Stimulated activated CD4-positive, alpha-beta T cell treated with anti-CD3 and anti-CD28 coated beads, Interleukin-4, amount 100 ng/mL, for 1 hour (primary cell): ENCODE measurements at places on chromosomes 7 and 10.

DNA sequence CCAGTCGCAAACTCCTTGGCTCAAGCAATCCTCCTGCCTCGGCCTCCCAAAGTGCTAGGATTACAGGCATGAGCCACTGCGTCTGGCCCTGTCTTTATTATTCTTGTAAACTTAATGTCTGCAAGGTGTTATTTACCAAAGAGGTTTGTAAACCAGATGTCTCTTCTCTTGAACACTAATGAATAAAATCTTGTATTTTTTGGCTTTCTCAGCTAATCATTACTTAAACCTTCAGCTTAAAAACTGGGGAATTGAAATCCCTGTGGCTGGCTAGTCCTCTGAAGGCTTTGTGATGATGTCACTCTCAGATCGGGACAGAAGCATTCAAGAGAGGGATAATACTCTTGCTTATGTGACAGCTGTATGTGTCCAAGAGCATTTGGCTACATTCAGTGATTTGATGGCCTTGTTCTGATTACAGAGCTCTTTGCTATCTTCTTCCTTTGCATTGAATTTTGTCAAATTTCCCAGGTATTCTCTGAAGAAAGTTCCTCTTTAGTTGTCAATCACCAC is 130.3 kb downstream of the BICC1 start:
- DNase-seq = no peak

- no peak for DNase-seq
These were observed 60.3 kb downstream of the COBL start for GRCh38 chr7:51256209-51256781.

- no peak for DNase-seq
These were observed 89.8 kb upstream of the NPVF start for GRCh38 chr7:25318047-25318446.

- no peak for DNase-seq
These were observed 14.8 kb downstream of the PDAP1 start for GRCh38 chr7:99393355-99394187.

DNA sequence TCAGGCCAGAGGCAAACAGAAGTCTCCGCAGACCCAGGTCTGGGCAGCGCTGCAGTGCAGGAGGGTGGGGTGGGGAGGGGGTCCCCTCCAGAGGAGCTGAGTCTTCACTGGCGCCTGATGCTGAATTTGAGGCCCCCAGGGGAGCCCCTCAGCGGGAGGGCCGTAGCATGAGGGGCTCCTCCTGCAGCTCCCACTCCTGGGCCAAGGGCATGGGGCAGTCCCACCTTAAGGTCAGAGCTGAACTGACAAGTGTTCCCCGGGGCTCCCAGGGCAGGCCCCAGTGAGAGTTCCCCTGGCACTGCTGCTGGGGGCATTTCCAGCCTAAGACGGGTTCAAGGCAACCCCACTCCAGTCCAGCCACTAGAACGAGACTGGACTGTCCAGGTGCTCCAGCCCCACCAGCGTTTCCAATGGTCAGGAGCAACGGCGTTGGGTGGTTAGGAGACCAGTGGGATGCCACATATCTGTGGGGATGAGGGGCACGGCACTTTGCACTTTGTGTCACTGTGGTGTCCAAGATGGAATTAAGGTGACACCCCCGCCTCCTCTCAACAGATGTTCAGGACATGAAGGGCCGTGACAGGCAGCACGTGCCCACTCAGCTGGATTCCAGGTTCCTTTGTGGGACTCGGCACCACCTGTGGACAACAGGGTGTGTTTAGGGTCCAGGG is 139.1 kb downstream of the PTPRN2 start:
- no peak for DNase-seq

DNA sequence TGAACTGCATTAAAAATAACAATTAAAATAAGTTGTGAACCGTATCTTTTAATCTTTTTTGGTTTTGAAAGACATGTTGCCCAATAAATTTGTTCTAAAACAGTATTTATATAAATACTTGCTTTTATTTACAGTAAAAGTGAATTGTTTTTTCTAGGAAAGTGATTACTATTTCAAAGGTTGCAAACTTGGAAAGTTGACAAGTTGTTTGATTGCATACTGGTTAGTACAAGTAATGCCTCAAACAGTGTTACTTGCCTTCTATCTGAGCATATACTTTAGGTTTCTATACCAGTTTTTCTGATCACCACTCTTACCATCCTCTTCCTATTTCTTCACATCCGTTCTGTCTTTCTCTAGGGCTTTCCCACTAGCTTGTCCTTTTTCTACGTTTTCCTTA is 212.6 kb downstream of the FOXP2 start:
- DNase-seq = no peak

GRCh38 chr7:73602721-73603651 is 21.3 kb downstream of the MLXIPL start:
- DNase-seq = no peak

DNA sequence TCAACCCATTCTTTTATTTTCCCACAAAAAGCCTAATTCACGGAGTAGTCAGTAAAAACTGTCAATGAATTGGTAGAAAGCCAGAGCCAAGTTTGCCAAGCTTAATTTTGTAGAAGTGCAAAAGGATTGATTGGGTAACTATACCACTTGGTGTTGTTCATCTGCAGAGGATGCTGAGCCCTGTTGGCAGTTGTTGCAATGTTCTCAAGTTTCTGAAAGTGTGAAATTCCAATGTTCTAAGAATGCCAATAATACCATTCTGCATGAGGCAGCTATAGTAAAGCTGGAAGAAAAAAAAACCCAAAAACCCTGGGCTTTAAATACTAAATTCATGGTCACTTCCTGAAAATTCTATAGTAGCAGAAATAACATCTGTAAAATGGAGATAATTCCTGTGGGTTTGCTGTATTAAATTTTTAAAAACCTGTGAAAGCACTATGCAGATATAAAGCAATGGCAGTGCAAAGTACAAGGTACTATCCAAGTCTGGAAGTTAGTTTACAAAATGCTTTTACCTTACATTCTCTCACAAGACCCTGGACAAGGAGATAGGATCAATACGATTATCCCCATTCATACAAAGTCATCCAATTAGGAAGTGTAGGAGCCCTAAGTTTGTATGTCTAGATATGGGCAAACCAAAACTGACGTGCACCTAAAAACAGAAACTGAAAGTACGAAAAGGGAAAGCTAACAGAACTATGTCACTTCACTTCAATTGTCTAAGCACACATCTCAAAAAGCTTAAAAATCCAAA is 6.0 kb upstream of the PON1 start:
- DNase-seq = no peak

DNA sequence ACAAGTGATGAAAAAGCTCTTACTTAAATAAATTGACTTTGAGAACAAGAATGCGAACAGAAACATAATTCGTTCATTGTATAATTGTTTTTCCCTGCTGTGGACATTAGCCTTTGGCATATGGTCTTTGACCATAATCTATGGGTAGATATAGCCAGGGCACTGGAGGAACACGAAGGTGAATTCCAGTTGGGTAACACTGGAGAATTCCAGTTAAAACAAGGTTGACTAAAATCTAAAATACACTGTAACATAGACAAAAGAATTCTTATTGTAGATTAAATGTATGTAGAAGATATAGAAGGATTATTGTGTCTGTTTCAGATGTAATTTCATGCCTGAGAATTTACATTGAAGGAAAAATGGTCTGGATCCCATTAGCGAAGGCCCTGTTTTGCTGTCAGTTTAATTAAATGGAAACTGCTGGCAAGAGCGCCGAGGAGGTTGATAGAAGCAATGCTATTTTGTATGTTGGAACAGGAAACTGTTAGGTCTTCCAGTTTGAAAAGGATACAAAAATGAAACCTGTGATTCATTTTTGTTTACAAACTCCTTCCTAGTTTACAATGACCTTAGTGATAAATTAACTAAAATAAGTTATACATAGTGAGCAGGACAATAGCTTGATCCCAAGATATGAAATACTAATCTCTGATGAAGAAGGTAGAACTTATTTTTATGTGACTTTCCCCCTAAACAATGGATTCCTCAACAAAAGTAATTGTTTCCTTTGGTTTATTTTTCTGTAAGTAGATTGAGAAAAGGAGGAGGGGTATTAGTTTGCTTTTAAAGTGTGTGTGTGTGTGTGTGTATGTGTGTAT is 68.9 kb downstream of the ARID5B start:
- DNase-seq = no peak

GRCh38 chr7:143131781-143132180 is at the start of gene PIP:
Gene PIP (plus strand): TSS chr7:143132077. CDS start chr7:143132117, 40 bp downstream.
- no peak for DNase-seq

- DNase-seq = no peak
These were observed 58.9 kb downstream of the KCNMA1 start for GRCh38 chr10:77578583-77579227.

GRCh38 chr10:62327885-62328284 is 46.3 kb upstream of the ZNF365 start:
- DNase-seq = no peak

DNA sequence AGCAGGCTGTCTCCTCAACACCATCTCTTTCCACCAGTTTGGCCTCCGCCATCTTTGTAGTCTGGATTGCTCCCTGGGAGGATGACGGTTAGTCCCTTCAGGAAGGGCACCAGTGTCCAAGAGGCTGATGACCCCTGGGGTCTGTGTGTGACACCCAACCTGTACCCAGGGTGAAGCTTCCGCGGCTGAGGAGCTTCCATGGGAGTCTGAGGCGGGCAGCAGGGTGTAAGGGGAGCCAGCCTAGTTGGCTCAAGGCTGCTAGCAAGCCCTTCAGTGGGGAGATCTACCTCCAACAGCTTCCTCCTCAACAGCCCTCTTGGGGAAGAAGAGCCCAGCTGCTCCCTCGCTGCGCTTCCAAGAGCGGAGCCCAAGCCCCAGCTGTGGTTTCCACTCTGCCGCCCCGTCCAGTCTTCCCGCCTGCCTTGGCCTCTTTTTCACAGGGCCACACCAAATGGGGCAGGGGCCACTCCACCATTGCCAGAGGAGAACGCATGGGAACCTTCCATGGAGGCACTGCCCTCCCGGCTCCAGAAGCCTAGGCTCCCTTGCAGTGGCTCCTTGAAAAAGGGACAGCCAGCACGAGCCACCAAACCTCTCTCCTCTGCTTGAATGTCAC is 57.4 kb downstream of the TMEM209 start:
- DNase-seq = no peak

DNA sequence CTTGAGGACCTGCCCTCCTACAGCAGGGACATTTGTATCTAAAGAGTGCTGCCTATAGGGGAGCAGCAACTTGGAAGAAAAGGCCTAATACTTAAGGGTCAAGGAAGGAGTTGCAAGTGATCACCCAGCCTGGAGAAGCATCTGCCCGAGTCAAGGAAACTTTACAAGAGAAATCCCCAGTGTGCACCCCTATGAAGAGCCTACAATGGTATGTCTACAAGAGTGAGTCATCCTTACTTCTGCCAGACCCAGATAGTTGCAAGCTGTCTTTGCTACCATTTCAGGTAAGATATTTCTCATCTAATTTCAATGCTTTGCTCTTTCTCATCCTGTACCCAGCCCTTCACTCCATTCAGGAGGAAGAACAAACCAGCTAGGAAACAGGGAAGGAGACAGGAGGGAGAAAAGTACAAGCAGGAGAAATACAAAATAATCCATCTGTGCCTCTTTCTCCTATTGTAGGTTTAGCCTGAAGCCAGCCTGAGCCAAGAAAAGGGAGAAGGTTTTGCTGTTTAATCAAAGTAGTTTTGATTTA is 34.4 kb upstream of the AGR3 start:
- no peak for DNase-seq
